Pulmonary artery endothelial cell (primary cell): ENCODE measurements at places on chromosomes 5 and 9.
A peak's percentile ranks its signal among the peaks of the same experiment; 100 is the strongest.

GRCh38 chr9:117782931-117783788, 79.0 kb downstream of the TLR4 start:
- peak; percentile 20 for DNase-seq

DNA sequence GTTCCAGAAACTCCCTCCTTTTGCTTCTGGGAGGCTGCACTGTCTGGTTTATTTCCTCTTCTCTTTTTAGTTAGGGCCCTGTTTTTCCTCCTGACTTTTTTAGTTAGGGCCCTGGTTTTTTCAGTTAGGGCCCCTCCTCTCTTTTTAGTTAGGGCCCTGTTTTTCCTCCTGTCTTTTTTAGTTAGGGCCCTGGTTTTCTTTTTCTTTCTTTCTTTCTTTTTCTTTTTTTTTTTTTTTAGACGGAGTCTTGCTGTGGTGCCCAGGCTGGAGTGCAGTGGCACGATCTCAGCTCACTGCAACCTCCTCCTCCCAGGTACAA, 15.1 kb downstream of the GSN start:
- DNase-seq: no peak

DNA sequence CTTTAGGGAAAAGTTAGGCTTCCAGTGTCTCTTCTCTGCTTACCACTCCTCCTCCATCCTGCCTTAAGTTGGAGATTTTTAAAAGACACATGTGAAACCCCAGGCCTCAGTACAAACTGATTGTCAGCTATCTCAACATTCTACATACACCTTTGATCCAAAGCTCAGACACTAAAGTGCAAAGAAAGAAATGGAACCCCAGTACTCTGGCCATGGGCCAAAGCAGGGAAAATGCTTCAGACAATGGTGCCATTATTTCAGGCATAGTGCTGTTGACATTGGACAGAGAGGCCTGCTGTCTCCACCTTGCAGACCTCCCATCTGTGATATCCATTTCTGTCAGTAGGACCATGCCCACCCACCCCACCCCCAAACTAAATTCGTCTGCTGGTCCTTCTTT, 49.1 kb downstream of the G3BP1 start:
- DNase-seq: no peak

DNA sequence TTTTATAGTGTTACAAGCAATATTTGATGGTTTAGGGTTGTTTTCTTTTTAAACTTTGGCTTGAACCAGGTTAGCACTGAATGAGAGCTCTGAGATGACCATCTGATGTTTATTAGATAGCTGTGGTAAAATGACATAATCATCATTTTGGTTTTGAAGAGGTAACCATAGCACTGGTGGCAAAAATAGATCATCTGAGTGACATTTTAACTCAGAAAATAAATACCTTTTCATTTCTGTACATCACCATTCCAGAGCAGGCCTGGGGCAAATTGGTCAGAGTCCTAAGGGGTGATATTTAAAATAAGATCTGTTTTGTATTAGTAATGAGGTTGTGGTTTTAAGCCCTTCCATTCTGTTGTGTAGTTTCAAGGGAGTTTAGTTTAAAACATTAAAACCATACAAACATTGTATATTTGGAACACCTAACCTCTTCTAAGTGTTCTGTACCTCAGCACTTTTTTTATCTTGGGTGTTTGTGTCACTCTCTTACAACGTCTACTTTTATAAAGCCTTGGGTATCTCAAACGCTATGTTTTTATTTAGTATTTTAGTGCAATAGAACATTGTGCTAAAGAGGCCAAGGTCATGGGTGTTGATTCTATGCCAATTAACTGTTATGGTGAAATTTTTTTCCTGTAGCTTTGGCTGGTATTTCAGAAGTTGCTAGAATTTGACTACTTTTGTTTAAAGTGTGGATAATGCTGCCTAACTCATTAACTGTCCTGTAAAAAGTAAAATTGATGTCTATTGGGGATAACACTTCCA, 166.1 kb downstream of the CD180 start:
- no peak for DNase-seq

GRCh38 chr9:132381966-132382541, 24.6 kb downstream of the TTF1 start:
- no peak for DNase-seq

DNA sequence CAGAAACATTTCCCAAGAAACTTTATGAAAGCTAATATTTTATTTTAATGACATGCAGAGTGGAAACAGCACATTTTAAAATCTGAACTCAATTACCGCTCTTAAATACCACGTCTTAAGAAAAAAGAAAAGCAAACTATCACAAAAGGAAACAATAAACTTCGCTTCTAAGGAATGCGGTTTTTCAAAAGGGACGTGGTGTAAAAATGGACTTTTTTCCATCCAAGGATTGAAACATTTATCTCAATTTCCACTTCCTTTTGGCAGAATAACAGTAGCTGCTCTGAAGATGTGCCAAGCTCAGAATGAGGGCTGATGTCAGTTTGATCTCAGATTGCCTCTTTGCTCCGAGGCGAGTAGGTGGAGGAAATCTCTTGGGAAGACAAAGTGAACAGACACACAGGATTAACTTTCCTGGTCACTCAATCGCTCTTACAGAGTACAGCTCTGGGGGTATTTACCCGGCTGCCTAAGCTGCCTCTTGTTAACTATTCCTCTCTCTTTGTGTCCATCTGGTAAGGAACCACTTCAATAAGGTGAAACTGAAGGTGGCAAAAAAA, 158.5 kb downstream of the TRPM6 start:
- DNase-seq: no peak

- DNase-seq: no peak
These were observed 202.8 kb downstream of the CWC27 start for GRCh38 chr5:64971513-64971912.

DNA sequence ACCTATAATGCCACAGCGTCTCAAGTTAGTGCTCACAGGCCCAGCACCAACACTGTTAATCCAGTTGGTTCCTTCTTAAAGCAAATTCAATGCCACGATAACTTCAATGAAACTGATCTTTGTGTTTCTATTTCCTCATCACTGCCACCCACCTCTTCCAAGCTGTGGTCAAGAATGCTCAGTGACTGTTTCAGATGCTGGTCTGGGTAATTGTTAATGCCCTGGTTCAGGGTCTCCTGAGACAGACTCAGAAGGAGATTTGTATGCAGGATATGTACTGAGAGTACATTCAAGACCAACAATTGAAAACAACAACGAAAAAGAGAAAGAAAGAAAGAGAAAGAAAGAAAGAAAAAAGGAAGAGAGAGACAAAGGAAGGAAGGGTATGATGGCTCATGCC, 505.3 kb downstream of the TLE4 start:
- DNase-seq: no peak

GRCh38 chr5:180600554-180601041, 9.3 kb upstream of the SCGB3A1 start:
- no peak for DNase-seq

DNA sequence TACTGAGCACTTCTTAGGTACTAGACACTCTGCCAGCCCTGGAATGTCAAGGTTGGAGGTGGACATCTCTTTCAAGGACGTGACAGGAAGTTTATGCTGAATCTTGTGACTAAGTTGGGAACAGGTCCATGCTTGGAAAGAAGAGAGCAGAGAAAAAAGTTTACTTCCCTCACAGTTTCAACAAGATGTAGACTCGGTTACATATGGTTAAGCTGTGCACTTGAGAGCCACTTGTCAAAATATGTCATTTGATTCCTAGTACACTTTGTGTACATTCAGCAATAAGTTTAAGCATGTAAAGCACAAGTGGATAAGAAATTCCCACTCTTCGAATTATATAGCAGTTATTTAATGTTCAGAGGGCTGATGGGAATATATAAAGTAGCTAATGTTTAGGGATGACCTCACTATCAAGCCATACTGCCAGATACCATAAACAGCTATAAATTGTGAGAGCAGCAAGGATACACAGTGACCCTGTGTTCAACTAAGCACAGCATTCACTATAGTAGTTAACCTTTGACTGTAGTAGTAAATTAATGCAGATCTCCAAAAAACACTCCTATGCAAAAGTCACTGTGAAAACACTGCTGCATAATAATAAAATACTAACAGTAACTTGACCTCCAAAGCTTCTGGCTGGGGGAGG, 1944.6 kb upstream of the WWC1 start:
- no peak for DNase-seq

- DNase-seq: no peak
These were observed 449.8 kb downstream of the ISL1 start for GRCh38 chr5:51832934-51833470.

DNA sequence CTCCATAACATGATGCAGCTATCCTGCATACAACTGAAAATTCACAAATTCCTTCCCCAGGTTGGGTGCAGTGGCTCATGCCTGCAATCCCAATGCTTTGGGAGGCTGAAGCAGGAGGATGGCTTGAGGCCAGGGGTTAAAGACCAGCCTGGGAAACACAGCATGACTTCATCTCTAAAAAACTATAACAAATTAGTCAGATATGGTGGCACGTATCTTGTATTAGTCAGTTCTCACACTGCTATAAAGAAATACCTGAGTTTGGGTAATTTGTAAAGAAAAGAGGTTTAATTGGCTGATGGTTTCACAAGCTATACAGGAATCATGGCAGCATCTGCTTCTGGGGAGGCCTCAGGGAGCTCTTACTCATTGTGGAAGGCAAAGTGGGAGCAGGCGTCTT, 56.4 kb upstream of the DAPK1 start:
- DNase-seq: no peak
